GM04503 (cell line): ENCODE measurements at places on chromosomes 4 and X.

DNA sequence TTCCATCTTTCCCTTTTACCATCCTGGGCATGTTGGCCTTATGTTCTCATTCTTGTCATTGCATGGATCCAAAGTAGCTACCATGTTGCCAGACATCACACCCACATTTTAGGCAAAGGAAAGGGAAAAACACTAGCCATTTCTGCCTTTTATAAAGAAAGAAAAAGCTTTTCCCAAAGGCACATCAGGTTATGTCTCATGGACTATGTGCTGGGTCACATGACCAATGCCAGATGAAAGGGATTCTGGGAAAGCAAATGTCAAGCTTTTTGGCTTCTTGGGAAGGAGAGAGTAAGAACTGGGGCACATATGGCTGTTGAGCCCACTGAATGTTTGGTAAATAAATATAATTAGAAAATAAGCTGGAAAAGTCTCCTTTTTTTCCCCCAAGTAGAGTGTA lies 4.3 kb upstream of the SOD3 start:
- no peak for DNase-seq

DNA sequence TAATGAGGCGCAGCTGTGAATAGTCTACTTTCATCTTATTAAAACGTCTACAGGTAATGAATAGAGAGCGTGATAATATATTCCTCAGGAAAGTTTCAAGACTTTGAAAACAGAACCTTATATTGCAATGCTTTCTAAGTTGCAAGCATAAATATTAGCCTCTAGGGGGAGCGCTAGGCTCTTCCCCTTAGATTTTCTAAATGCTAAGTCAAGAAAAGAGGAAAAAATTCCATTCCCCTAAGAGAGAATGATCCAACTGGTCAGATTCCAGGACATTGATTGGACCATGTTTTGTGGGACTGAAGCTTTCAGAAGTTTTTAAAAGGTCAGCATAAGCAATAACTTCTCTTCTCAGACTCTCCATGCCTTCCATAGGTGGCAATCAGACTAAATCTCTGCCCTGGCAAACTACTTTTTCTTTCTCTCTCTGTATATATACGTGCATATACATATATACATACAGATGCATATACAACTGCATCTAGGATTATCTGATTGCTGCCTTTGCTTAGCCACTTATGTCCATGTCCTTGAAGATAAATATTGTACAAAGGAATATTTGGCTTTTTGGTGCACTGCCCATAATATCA lies 492.9 kb downstream of the INPP4B start:
- DNase-seq, result no peak

DNA sequence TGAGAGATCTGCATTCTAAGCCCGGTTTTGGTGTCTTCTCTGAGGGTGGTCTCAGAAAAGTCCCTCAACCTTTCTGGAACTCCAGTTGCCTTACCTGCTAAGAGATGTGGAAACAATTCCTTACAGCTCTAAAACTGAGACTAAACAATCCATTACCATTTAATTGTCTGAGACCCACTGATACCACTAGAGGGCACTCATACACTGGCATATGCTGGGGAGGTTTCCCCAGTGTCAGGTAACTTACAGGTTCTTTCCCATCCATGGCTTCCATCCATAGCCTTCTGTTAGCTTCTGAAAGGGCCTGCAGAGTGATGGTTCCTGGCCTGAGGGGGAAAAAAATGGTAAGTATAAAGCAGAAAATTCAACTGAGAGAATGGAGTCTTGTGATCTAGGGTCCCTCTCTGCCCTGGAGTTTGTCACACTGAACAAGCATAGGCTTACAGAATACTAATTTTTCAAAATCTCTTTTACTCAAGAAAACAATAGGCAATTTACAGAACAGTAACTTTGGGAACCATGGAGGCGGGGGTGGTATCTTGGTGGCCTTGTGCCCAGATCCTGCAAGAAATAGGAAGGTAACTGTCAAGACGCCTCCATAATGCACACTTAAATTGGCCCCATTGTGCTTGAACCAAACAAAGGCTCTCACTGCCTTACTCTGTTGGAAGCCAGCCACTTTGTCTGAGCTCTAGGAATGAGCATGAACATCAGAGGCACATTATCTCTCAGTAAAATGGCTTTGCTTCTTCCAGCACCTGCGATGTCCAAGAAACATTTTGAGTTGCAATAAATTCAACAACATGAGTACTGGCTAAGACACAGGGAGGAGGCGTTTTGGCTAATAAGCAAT lies 236.1 kb downstream of the OPHN1 start:
- DNase-seq, result no peak

DNA sequence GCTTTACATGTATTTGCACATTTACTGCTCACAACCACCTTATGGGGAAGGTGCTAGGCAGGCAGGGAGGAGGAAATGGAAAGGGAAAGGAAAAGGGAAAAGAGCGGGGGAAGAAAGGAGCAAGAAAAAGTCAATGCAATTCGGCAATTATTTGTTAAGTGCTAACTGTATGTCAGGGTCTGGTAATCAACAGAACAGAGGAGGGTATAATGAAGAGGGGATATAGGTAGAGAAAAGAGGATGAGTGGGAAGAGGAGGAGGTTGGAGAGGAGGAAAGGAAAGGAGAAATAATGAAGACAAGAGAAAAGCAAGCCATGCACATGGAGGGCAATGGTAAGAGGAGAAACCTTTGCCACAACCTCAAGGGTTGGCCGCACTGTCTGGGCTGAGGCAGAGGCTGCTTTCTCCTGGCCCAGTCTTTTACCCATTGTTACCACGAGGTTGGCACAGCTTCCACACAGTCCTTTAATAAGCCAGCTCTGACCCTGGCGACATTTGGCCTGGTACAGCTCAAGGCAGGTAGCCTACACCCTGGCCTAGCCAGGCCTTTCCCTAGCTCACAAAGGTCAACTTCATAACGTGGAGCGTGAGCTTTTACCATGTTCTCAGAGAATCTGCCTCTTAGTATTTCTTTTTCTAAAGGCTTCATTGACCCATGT lies 836 bp downstream of the BTK start:
- DNase-seq, result no peak

DNA sequence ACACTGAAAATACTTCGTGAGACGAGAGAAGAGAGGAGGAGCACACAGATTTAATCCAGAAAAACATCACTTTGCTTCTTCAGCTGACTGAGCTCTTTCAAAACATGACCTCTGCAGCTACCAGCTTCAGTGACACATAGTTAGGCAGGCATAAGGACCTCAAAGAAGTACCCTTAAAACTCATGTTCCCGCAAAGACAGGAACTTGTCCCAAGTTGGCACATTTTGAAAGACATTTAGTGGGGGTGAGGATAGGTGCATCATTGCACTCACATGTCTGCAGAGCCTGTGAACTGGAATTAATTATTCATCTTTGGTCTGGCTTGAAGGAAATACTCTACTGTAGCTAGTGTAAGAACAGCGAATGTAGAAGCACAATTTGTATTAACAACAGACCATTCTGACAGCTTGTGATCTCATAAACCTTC lies 221.8 kb downstream of the MGST2 start:
- DNase-seq, result no peak

- DNase-seq, result no peak
Observed at GRCh38 chr4:165743422-165743821, 129.6 kb upstream of the TLL1 start.

DNA sequence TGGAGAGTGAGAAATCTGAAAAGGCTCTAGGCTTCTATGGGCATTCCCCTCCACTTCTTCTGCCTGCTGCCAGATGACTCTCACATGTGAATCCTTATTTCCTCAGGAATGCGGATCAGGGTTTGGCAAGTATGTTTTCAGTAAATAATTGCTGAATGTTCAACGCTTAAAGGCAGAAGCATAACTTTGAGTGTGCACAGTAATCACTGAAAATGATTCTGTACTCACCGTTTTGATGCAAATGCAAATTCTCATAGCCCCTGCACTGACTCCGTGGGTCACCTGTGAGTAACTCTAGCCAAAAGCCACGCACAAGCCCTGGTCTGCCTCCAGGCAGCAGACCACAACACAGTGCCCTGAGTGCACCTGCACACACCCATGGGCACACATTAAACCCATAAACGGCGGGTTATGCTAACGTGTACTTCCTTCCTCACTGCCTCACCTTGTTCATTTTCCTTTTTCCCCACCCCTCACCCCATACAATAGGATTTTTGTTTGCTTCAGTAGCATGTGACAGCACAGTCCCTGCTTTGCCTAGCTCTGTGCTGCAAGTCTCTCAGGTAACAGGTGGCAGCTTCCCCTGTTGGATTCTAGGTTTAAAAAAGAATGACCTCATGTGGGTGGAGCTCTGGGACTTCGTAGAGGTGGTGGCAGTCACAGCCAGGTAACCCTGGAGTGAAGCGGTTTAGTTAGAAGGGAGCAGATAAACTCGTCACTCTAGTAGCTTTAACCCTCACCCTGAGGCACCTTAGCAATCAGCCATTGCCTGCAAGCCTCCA lies at the start of gene ARHGEF38:
Gene ARHGEF38 (plus strand): TSS at position 656 of the 782 bp plus-strand sequence. CDS start 146 bp downstream, outside the sequence.
- DNase-seq, result peak; percentile 2

DNA sequence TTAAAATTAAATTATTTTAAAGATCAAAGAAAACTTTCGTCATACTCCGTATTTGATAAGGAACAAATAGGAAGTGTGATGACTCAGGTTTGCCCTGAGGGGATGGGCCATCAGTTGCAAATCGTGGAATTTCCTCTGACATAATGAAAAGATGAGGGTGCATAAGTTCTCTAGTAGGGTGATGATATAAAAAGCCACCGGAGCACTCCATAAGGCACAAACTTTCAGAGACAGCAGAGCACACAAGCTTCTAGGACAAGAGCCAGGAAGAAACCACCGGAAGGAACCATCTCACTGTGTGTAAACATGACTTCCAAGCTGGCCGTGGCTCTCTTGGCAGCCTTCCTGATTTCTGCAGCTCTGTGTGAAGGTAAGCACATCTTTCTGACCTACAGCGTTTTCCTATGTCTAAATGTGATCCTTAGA lies at the start of gene CXCL8:
Gene CXCL8 (plus strand): TSS at position 217 of the 426 bp plus-strand sequence. CDS start 90 bp downstream, at position 307.
- DNase-seq, result peak; percentile 51

DNA sequence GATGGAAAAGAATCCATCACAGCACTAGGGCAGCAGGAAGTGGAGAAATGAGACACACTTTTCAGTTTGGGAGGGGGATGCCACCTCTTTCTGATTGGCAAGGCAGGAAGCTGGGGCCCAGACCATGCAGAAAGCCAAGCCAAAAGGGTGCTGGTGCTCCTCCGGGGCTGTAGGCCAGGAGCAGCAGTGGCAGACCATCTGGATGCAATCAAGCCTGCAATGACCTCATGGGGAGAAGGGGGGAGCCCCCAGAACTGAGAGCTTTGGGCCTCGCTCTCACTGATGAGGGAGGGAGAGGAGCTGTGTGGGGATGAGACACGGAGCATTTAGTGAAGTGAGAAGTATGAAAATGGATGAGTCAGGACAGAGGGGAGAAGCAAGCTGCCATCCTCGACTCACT lies 141.3 kb upstream of the NALF2 start:
- peak; percentile 58 for DNase-seq

- DNase-seq, result no peak
Observed at GRCh38 chrX:151726751-151727150, 7.8 kb upstream of the CNGA2 start.

DNA sequence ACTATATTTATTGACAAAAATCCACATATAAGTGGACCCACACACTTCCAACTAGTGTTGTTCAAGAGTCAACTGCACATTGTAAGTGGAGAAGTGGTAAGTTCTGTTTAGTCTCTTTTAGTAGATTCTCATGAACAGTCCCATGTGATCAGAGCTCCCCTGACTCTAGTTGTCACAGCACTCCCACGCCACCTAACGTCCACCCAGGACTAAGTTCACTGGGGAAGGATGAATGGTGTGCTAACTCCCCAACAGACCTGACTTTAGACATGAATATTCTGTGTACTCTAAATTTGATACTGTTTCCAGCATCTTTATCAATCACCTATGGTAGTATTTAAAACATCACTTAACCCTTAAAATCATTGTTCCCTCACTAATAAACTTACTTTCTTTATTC lies 59.8 kb downstream of the PACRGL start:
- DNase-seq, result no peak

- no peak for DNase-seq
Observed at GRCh38 chrX:111244235-111244750, 26.0 kb downstream of the CAPN6 start.

GRCh38 chr4:168642591-168642990 lies 145.7 kb downstream of the PALLD start:
- no peak for DNase-seq

DNA sequence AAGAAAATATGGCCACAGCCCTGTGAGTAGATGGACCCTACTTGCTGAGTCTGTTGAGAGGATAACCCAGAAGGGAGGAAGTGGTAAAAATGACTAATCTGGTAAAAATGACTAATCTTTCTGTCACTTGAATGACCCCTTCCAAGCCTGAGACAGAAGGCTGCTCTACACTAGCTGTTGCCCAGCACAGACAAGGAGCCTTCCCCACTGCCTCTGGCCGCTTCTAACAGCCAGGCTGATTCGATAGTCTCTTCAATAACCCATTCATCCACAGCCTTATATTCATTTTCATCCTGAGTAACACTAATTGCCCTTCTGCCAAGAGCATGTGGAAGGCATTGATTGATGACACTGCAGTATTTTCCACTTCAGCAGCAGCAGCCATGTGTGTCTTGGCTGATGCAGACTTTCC lies 18.4 kb downstream of the MAGEB17 start:
- DNase-seq, result peak; percentile 75

DNA sequence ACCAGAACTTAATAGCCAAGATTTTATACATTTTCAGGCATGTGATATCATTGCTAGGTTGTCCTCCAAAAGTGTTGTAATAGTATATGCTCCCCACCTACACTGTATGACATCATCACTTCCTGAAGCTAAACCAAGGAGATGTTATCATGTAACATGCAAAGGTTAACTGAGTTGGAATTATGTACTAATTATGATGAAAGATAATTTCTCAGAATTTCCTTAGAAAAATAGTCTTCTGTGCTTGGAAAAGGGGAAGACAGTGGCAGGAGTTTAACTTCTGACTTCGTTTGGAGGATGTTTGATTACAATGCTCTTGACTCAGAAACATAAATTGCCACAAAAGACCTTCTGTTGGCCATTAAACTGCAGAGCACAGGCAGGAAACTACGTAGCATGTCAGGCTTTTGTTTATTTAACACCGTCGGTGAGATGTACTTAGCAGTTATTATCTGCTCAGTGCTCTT lies 83.6 kb upstream of the GUCY1A1 start:
- DNase-seq, result no peak

- DNase-seq, result no peak
Observed at GRCh38 chrX:119013164-119013563, 38.7 kb downstream of the LONRF3 start.

GRCh38 chrX:113868711-113869110 lies 715.2 kb upstream of the HTR2C start:
- no peak for DNase-seq

DNA sequence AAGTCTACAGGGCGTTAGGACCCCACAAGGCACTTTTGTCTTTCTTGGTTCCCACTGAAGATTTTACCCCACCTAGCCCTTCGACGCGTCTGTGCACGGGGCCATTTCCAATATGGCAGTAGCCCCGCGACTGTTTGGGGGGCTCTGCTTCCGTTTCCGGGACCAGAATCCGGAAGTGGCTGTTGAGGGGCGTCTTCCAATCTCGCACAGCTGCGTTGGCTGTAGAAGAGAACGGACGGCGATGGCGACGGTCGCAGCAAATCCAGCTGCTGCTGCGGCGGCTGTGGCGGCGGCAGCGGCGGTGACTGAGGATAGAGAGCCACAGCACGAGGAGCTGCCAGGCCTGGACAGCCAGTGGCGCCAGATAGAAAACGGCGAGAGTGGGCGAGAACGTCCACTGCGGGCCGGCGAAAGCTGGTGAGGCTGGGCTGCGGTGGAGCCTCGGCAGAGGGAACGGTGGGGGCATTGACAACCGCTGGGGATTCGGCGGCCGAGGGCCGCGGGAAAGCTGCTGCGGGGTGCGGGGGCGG lies at the start of gene USP11:
Gene USP11 (plus strand): TSS at position 207 of the 530 bp plus-strand sequence. CDS start 35 bp downstream, at position 242.
- DNase-seq, result no peak

GRCh38 chr4:185080545-185080944 lies 62.3 kb downstream of the HELT start:
- no peak for DNase-seq

- no peak for DNase-seq
Observed at GRCh38 chrX:139222511-139223200, 307.9 kb upstream of the F9 start.
